Brain pericyte (primary cell): ENCODE measurements at places on chromosomes 12 and 14.

- no peak for DNase-seq
Measured at GRCh38 chr14:30808576-30808975, 65.8 kb upstream of the COCH start.

DNA sequence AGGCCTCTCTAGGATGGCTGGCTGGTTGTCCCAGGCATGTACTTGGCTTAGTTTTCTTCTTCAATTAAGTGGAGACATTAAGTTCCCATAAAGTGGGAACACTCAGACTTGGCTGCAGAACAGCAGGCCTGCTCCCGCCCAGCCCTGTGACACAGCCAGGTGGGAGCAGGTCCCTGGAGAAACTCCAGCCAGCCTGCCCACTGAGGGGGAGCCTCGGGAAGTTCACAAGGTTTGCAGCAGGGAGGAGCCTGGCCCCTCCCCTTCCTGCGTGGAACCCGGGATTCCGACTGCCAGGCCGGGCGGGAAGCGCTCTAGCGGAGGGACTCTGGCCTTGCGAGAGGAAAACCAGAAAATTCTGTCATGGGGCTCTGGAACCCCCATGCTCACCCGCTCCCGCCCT lies 98.3 kb upstream of the EVL start:
- DNase-seq, result no peak

DNA sequence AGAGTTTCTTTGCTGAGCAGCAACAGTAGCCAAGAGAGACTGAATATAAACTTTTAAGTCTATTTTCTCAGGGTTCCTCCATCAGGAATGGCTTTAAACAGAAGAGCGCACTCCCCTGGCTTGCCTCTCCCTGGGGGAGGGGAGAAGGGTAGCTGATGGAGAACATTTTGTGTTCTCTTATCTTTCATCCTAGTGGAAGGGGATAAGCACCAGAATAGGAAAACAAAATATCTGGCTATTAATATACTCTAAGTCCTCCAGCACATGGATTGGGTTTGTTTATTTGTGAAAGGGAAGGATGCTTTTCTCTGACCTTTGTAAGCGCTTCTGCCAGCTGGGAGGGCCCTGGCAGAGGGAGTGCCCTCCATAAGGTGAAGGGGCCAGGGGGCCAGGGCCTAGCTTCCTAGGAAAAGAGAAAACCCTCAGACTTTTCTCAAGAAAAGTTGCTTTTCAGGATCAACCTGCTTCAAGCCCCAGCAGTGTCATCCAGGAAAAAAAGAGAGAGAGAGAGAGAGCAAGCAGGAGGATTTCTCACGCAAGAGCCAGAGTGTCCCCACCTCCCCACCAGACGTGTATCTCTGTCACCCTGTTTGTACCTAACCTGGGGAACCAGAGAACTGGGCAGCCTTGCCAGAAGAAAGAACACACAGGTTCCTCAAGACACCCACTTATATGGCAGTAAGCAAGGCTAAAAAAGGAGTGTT lies 34.3 kb upstream of the ATP2A2 start:
- DNase-seq, result no peak

DNA sequence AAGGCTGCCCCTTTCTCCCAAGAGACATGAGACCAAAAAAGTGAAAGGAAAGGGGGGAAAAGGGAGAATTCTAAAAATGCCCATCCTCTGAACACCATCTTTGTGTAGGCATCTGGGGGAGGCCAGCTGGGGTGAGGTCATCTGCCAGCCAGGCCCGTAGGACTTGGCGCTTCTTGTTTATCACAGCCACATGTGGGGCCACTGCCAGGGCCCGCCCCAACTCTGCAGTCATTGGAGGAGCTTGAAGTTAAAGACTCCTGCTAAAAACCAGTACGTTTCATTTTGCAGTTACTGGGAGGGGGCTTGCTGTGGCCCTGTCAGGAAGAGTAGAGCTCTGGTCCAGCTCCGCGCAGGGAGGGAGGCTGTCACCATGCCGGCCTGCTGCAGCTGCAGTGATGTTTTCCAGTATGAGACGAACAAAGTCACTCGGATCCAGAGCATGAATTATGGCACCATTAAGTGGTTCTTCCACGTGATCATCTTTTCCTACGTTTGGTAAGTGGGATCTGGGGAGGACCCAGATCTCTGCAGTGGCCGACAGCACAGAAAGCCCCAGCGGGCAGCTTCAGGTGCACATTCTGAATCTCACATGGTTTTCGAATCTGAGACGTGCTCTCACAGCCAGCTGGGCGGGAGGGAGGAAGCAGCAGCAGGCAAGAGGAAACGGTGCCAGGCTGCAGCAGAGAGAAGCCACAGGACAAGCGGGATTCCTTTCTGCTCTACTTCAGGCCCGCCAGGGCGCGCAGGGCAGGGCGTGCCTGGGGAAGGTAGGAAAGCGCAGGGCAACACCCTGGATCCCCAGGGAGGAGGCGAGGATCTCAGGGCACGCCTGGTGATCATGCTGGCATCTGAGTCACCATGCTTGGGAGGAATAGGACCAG lies at the start of gene P2RX7:
Gene P2RX7, plus strand, starts transcription at position 276 of the 881 bp plus-strand sequence. Its CDS starts 95 bp downstream, at position 371.
- no peak for DNase-seq

GRCh38 chr12:118746176-118746575 lies 235.2 kb upstream of the SRRM4 start:
- DNase-seq, result no peak
